Choroid plexus epithelial cell (primary cell): ENCODE measurements at places on chromosomes 13 and 19.

GRCh38 chr19:17703824-17704463 is 15.3 kb upstream of the MAP1S start:
- DNase-seq, result peak; percentile 77

GRCh38 chr13:46686171-46686570 is 110.8 kb downstream of the ESD start:
- no peak for DNase-seq

GRCh38 chr19:33462112-33462791 is 59.3 kb downstream of the PEPD start:
- no peak for DNase-seq

DNA sequence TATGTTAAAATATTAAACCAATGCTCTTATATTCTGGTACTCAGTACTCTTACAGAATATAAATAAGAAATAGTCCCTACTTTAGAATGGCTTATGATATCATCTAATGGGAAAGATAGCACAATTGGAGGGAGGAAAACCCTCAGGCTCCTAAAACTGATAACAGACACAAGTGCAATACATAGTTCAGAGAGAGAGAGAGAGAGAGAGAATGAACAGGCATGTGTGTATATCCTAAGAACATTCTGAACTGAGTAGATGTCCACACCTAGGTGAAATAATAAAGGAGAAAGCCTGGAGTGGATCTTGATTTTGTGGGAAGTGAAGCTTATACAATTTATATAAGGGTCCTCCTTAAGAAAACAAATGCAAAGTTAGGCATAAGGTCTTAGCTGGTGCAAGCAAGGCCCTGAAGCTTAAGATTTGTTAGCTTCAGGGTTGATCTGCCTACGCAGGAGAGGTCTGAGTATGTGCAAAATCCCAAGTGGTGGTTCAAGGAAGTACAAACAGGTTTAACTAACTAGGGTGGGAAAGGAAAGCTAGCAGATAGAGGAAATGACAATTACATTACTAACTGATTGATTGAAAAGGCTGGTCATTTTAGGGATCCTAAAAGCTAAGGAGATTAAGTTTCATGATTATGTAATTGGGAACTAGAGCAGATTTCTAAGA is 53.3 kb downstream of the SOX21 start:
- peak; percentile 9 for DNase-seq

GRCh38 chr13:44822291-44822690 is 167.0 kb downstream of the NUFIP1 start:
- peak; percentile 88 for DNase-seq

- DNase-seq, result no peak
Observed at GRCh38 chr13:35449821-35450220, 26.7 kb downstream of the MAB21L1 start.

- DNase-seq, result no peak
Observed at GRCh38 chr19:56125806-56126590, 4.9 kb upstream of the ZNF787 start.

DNA sequence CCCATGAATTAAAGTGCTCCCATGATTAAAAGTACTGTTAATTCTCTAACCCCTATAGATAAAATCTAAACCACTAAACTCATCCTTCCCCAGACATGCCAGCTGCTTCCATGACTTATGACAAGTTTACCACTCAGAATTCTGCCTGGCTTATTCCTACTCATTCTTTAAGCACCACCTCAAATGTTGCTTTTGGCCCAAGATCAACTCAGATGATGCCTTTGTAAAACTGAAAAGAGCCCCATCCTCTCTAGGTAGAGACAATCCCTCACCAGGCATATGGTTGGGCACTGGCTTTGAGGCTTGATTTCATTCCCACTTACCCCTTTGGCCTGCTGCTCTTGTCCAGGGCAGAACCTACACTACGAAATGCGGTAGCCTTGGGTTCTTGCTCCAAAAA is 250.0 kb downstream of the DNAJC15 start:
- peak; percentile 38 for DNase-seq

GRCh38 chr13:58583966-58584365 is 952.4 kb downstream of the PCDH17 start:
- DNase-seq, result peak; percentile 3

DNA sequence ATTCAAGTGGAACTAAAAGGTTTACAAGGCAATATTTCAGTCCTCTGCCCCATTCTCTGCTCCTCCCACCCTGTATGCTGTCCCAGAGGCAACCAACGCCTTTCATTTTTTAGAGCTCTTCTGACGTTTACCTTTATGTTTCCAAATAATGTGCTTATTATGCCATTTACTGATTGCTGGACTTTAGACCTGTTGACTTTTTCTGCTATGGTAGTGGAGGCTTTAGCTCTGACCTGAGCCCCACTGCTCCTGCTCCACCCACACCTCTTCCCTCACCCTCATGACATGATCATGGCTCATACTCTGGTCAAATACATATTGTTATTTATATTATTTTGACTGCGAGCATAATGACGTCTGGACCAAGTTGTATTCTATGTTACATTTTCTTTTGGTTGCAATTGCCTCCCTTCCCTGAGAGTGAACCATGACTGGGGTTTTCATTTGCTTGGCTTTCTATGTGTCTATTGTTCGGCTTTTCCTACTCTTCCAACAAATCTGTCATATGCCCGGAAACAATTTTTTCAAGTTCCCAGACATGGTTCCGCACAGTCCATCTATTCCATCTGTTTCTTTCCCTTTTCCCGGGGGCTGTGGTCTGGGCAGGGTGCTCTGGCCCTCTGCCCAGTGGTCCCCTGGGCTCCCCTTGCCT is 31.4 kb upstream of the GJB6 start:
- no peak for DNase-seq

DNA sequence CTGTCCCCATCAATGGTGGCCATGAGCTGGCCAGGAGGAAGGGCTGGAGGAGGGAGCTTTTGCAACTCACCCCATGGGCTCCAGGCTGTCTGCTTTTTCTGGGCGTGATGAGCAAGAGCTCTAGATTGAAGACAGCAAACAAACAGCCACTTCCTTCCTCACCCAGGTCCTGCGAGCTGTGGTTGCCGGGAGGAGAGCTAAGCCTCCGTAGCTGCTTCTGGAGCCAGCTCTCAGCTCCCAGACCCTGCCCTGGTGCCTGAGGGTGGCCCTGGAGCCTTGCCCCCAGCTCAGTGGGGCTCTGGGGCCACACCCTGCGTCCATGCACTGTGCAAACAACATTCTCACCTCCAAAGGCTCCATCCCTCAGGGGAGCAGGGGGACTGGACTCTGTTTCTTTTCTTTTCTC is 6.2 kb downstream of the MYO1F start:
- peak; percentile 73 for DNase-seq

DNA sequence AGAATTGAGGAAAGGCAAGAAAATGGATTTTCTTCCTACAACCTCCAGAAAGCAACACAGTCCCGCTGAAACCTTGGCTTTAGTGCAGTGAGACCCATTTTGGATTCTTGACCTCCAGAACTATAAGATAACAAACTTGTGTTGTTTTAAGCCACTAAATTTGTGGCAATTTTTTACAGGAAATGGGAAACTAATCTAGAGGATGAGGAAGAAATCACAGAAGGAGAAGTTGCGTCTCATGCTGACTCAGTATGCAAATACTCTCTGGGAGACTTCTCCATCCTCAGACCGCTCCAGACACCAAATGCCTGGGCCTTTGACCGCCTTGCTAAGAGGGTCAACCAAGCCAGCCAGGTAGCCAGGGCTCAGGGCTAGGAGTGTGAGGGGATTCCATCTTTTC is 13.1 kb upstream of the CEACAM16 start:
- DNase-seq, result peak; percentile 48

GRCh38 chr19:46654621-46655152 is 6.3 kb downstream of the DACT3 start:
- no peak for DNase-seq

GRCh38 chr13:97366172-97366688 is 67.7 kb upstream of the RAP2A start:
- no peak for DNase-seq

GRCh38 chr19:55370305-55370988 is at the start of gene IL11:
Gene IL11, minus strand, starts transcription at chr19:55370463. Its CDS starts 153 bp downstream, at chr19:55370310.
- no peak for DNase-seq

DNA sequence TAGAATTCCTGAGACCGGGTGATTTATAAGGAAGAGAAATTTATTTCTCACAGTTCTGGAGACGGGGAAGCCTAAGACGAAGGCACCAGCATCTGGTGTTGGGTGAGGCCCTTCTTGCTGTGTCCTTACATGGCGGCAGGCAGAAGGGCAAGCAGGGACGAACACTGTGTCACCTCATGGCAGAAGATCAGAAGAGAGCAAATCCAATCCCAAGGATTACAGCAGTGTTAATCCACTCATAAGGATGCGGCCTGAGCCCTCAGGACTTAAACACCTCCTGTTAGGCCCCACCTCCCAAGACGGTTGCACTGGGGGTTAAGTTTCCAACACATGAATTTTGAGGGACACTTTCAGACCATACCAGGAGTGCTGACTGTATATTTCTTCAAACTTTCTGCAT is 6.7 kb upstream of the FBL start:
- DNase-seq, result no peak

DNA sequence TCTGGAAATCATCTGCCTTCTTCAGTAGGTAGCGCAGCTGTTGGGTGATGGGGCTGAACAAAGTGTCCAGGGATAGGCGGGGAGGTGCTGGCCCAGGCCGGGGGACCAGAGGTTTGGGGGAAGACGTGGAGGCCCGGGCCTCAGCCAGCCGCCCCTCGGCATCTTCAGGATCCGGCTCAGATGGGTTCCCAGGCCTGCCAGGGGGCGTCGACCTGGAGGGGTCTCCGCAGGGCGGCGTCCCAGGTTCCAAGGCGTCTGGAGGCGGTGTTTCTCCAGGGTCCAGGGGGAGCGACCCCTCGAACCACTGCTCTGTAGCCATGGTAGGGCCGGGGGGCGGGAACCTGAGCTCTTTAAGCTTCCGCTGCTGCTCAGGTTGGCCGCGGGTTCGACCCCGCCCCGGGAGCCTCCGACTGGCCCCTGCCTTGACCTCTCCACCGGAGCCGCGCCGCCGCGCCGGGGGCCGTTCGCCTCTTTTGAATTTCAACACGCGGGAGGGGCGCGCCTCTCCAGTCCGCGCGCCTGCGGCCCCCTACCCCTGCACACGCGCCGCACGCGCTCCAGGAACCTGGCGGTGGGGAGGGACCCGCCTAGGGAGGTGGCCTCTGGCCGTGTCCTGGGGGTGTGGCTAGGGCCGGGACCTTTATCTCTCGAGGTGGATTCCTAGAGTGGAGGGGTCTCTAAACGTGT is at the start of gene C19orf67:
Gene C19orf67 (minus strand): TSS at position 475 of the 687 bp plus-strand sequence. CDS start 156 bp downstream, at position 319.
- no peak for DNase-seq

GRCh38 chr13:29497137-29497654 is 98.3 kb downstream of the SLC7A1 start:
- peak; percentile 89 for DNase-seq

- no peak for DNase-seq
Observed at GRCh38 chr13:89959074-89959473, 1388.4 kb upstream of the MIR17HG start.

DNA sequence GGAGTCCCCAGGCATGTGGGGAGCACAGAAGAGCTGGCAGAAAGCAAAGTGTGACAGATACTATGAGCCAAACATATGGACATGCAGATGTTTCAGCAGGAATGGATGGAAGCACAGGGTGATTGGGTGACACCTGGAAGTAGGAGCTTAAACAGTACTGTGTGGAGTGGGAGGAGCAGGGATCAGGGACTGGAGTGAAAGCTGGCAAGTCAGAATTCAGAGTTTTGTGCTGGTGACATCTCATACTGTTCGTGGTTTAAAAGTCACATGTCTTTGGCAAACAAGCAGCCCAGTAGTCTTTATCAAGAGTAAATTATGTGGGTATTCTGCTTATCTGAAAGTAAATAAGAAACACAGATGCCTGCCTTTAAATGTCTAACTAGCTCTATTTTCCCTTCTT is 408.2 kb downstream of the COG6 start:
- peak; percentile 29 for DNase-seq
